Sigmoid colon (tissue), 7 donors: ENCODE measurements at places on chromosomes 7 and 10. TPM values are rescaled to one million over a fixed set of nuclear protein-coding genes. Genes with fewer than 3 reads are reported as not detected.

- H3K4me3 ChIP-seq = no peak overlapping the region
- DNase-seq = no peak
- H3K27me3 ChIP-seq = no peaks in the 10 kb centered on the region
- H3K27ac ChIP-seq = no peak overlapping the region
- no peaks in the 10 kb centered on the region for H3K36me3 ChIP-seq
- H3K4me1 ChIP-seq = no peaks in the 10 kb centered on the region
These were observed 60.3 kb downstream of the CNTNAP2 start for GRCh38 chr7:146176860-146177259.

DNA sequence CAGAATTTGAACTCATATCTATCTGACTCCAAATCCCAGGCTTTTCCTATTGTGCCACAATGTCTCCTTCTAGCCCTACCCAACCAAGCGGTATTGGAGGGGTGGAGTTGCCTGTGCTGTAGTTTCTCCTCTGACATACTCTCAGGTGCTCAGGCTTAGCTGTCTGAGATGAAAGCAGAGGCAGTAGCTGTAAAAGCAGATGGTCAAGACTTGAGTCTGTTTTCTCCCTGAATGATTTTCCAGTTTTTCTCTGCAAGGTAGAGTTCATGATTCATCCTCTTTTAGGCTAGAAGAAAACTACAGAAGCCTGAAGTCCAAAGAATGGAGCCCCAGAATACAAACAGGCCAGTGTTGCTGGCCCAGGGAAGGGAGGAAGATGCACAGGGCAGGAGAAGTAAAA, 130.0 kb downstream of the PDE1C start:
- H3K4me3 ChIP-seq = no peak overlapping the region
- no peaks in the 10 kb centered on the region for H3K36me3 ChIP-seq
- no peak for DNase-seq

Gene CHPF2
- 14.3 TPM for total RNA-seq

GRCh38 chr10:132209130-132209529, 22.4 kb downstream of the DPYSL4 start:
- DNase-seq = no peak
- H3K36me3 ChIP-seq = peaks cover 7% of the 10 kb centered on the region
- no peak overlapping the region for H3K4me3 ChIP-seq
- no peak overlapping the region for H3K27ac ChIP-seq
- H3K27me3 ChIP-seq = no peaks in the 10 kb centered on the region

Gene CALML3
- total RNA-seq = not detected

Gene ZNF775
- total RNA-seq = 6.1 TPM

Gene SCART1
- 2.9 TPM for total RNA-seq

- peaks cover 5% of the 10 kb centered on the region for H3K4me1 ChIP-seq
- H3K27ac ChIP-seq = peak within 1 kb of the TSS; percentile 57
- DNase-seq = no peak
- no peaks in the 10 kb centered on the region for H3K36me3 ChIP-seq
- H3K4me3 ChIP-seq = peak within 1 kb of the TSS; percentile 61
These were observed at the start of gene ECHDC3 for GRCh38 chr10:11742009-11742778. TSS of gene ECHDC3 (plus strand) at chr10:11742382. CDS start at chr10:11742577, 195 bp downstream.

Gene UPK3B
- total RNA-seq = 0.82 TPM

DNA sequence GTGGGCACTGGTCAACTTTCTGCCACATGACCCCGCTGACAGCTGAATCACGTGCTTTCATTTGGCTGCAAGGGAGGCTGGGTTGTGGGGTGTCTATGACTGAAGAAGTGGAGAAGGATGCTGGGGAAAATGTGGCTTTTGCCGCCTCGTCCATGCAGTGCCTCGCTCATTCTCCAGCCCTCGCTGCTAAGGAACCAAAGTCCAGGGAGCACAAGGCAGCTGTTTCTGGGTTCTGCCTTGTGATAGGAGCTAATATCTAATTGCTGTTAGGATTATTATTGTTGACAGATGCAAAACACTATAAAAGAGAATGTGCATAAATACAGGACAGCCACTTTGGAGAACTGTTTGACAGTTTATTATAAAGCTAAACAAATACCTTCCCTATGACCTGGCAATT, 4.9 kb upstream of the CAMK2B start:
- DNase-seq = no peak
- peaks cover 7% of the 10 kb centered on the region for H3K4me1 ChIP-seq
- no peak overlapping the region for H3K27ac ChIP-seq
- peaks cover 16% of the 10 kb centered on the region for H3K27me3 ChIP-seq
- no peak overlapping the region for H3K4me3 ChIP-seq

- no peak overlapping the region for H3K4me3 ChIP-seq
- H3K27me3 ChIP-seq = no peaks in the 10 kb centered on the region
- no peaks in the 10 kb centered on the region for H3K4me1 ChIP-seq
- no peaks in the 10 kb centered on the region for H3K36me3 ChIP-seq
- DNase-seq = no peak
These were observed 86.4 kb downstream of the TMEM106B start for GRCh38 chr7:12297283-12298108.

Gene CCL24
- total RNA-seq = not detected

DNA sequence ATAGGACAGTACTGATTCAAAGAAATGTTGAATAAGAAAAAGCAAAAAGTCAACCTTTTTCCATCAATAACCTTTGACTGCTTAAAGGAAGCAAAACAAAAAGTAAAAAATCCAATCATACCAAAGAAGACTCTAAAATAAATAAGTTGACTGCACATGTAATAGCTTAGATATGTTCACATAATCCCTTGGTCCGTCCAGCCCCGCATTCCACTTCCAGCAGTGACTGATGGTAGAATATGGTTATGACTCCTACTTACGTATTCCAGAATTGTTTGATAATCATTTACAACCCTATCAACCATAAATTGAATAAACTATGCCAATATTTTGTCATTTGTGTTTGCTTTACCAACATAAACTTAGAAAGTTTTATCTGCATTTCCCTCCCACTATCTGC, 77.9 kb downstream of the CTNNA3 start:
- DNase-seq = no peak
- no peak overlapping the region for H3K27ac ChIP-seq
- H3K36me3 ChIP-seq = no peaks in the 10 kb centered on the region
- H3K27me3 ChIP-seq = no peaks in the 10 kb centered on the region
- H3K4me1 ChIP-seq = no peaks in the 10 kb centered on the region

- H3K27ac ChIP-seq = no peak overlapping the region
- no peak overlapping the region for H3K4me3 ChIP-seq
- no peaks in the 10 kb centered on the region for H3K27me3 ChIP-seq
- no peaks in the 10 kb centered on the region for H3K36me3 ChIP-seq
- DNase-seq = no peak
These were observed 105.4 kb upstream of the KIF5B start for GRCh38 chr10:32161586-32161985.

- H3K4me3 ChIP-seq = no peak overlapping the region
- no peaks in the 10 kb centered on the region for H3K27me3 ChIP-seq
- H3K36me3 ChIP-seq = no peaks in the 10 kb centered on the region
- H3K27ac ChIP-seq = no peak overlapping the region
These were observed 46.4 kb downstream of the ELFN1 start for GRCh38 chr7:1716263-1717094.

Gene TDRD1
- 0.16 TPM for total RNA-seq

DNA sequence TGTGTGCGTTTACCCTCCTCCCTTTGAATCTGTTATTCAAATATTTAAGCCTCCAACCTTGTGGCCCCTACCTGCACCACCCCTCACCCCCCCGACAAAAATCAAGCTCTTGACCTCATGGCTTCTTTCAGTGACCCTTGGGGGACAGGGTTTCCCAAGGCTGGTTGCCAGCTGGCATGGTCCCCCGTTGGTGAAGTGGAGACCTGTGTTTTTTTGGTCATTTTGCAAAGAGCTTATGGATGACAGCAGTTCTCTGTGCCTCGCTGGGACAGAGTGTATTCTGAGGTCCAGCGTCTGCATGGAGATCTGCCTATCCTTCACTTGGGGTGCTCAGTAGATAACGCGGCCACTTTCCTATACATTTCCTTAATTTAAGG, 111.0 kb downstream of the TCF7L2 start:
- DNase-seq = no peak
- H3K27ac ChIP-seq = peak overlapping the region; percentile 61
- peaks cover 94% of the 10 kb centered on the region for H3K4me1 ChIP-seq
- no peaks in the 10 kb centered on the region for H3K27me3 ChIP-seq
- no peaks in the 10 kb centered on the region for H3K36me3 ChIP-seq

DNA sequence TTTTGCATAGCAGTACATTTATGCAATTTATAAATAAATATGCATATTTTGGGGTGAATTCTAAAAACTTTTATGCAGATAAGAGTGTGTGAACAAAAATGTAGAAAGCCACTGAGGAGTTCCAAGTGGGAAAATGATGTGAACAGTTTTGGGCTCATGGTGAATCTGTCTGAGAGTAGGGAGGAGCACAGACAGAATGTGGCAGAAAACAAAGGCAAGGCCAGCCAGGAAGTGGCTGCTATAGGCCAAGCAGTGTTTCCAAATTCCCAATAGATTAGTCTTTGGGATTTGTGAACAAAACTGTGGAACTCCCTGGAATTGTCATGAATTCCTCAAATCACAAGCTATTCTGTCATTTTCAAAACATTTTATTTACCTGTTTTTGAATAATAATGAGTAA, 73.6 kb upstream of the AMPH start:
- no peak for DNase-seq
- H3K27ac ChIP-seq = no peak overlapping the region
- no peak overlapping the region for H3K4me3 ChIP-seq
- no peaks in the 10 kb centered on the region for H3K36me3 ChIP-seq
- no peaks in the 10 kb centered on the region for H3K4me1 ChIP-seq
- H3K27me3 ChIP-seq = no peaks in the 10 kb centered on the region

- H3K27ac ChIP-seq = peak overlapping the region; percentile 77
- no peaks in the 10 kb centered on the region for H3K36me3 ChIP-seq
- H3K4me1 ChIP-seq = no peaks in the 10 kb centered on the region
- no peaks in the 10 kb centered on the region for H3K27me3 ChIP-seq
- no peak overlapping the region for H3K4me3 ChIP-seq
- DNase-seq = peak; percentile 86
These were observed 56.7 kb downstream of the EGFR start for GRCh38 chr7:55075464-55076021.

Gene SMKR1
- total RNA-seq = not detected

- no peak for DNase-seq
- no peaks in the 10 kb centered on the region for H3K27me3 ChIP-seq
- no peak overlapping the region for H3K27ac ChIP-seq
- no peak overlapping the region for H3K4me3 ChIP-seq
These were observed 12.7 kb upstream of the DNAJB12 start for GRCh38 chr10:72367301-72367960.

Gene EXOSC1
- total RNA-seq = 29.1 TPM

- DNase-seq = no peak
- no peaks in the 10 kb centered on the region for H3K4me1 ChIP-seq
- no peak overlapping the region for H3K4me3 ChIP-seq
- no peaks in the 10 kb centered on the region for H3K27me3 ChIP-seq
- H3K27ac ChIP-seq = no peak overlapping the region
These were observed 6.4 kb upstream of the TSPAN12 start for GRCh38 chr7:120864141-120864900.

Gene RPEL1
- not detected for total RNA-seq

DNA sequence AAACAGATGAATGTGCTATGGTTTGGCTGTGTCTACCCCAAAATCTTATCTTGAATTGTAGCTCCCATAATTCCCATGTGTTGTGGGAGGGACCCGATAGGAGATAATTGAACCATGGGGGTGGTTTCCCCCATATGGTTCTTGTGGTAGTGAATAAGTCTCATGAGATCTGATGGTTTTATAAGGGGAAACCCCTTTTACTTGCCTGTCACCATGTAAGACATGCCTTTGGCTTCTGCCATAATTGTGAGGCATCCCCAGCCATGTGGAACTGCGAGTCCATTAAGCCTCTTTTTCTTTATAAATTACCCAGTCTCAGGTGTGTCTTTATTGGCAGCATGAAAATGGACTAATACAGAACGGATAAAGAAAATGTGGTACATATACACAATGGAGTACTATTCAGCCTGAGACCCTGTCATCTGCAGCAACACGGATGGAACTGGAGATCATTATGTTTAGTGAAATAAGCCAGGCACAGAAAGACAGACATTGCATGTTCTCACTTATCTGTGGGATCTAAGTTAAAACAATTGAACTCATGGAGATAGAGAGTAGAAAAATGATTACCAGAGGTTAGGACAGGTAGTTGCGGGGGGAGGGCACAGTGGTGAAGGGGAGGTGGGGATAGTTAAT, 587.6 kb upstream of the NRP1 start:
- H3K36me3 ChIP-seq = no peaks in the 10 kb centered on the region
- H3K27ac ChIP-seq = no peak overlapping the region
- H3K4me3 ChIP-seq = no peak overlapping the region
- no peak for DNase-seq
- H3K4me1 ChIP-seq = no peaks in the 10 kb centered on the region

Gene GBX1
- total RNA-seq = not detected

DNA sequence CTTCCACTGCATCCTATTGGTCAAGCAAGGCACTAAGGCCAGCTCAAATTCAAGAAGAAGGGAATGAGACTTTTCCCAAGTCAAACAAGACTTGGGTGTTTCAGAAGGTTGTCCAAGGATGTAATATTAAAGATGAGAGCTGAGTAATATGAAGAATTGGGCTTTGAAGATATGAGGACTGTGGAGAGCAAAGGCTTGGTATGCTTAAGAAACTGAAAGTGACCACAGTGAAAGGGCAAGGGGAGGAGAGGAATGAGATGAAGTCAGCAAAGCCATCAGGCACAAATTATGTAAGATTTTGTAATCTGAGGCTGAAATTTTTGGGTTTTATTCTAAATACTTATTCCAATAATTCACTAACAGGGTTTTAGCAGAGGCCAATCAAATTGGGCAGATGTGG, 38.6 kb upstream of the NPY start:
- H3K27ac ChIP-seq = no peak overlapping the region
- no peaks in the 10 kb centered on the region for H3K36me3 ChIP-seq
- no peaks in the 10 kb centered on the region for H3K4me1 ChIP-seq
- DNase-seq = no peak
- H3K4me3 ChIP-seq = no peak overlapping the region

DNA sequence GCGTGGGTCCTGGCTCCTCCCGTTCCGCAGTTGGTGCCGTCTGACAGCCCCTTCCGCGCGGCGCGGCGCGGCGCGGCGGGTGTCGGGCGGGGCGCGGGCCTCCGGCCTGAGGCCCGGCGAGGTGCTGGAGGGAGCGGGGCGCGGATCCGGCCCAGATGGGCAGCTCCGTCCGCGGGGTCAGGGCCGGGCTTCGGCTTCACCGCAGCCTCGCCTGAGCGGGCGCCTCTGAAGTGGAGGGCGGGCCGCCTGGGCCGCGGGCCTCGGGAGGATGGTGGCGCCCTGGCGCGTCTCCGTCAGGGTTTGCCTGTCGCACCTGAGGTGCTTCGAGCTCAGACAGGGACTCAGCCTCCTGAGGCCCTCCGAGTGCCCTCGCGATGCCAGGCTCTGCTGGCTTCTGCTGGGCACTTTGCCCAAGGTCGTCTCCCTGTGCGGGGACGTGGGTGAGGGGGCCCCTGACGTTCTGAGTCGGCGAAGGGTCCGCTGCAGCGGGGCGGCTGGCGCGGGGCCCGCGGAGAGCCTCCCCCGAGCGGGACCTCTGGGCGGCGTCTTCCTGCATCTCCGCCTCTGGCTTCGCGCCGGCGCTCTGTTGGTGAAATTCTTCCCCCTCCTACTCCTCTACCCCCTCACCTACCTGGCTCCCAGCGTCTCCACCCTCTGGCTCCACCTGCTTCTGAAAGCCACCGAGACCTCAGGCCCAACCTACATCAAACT, 473 bp downstream of the ADCK2 start:
- H3K36me3 ChIP-seq = no peaks in the 10 kb centered on the region
- peak overlapping the region; percentile 79 for H3K4me3 ChIP-seq
- no peaks in the 10 kb centered on the region for H3K27me3 ChIP-seq
- peak; percentile 70 for DNase-seq
- peak overlapping the region; percentile 87 for H3K27ac ChIP-seq
- H3K4me1 ChIP-seq = no peaks in the 10 kb centered on the region

Gene SLC26A3
- total RNA-seq = 8.9 TPM
